Kidney capillary endothelial cell (primary cell): ENCODE measurements at places on chromosomes 6 and 20.

DNA sequence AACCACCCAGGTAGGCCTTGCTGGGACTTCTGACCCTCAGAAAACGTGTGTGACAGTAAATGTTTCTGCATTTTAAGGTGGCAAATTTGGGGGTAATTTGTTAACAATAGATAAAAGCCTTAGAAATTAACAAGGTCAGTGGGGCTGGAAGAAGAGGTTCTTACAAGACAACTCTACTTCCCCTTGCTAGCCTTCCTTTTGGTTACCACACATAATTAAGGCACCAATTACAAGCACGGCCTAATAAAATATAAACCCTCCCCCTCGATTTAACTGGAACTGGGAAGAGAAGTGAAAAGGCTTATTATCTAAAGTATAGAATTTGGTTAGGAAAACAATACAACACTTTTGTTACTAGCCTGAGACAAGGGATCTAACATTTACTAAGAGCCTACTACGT, 38.8 kb downstream of the ELOVL5 start:
- no peak for DNase-seq

DNA sequence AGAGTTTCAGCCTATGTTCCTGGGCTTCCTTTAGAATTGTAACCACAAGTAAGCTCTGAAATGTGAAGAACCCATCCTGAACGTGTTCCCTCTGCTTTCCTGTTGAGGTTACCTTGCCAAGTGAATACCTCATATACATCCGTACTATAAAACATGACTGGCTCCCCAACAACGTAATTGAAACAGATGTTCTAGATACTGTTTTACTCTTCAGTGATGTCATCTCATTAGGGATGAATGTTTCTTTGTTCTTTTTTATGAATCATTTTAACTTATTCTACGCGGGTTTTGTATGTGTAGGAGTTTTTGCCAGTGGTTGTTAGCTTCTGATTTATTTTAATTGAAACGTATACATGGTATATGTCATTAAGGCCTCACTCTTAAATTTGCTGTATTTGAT, 166.8 kb downstream of the SAMD5 start:
- no peak for DNase-seq

GRCh38 chr6:149233056-149233715, 84.3 kb upstream of the TAB2 start:
- peak; percentile 98 for DNase-seq

DNA sequence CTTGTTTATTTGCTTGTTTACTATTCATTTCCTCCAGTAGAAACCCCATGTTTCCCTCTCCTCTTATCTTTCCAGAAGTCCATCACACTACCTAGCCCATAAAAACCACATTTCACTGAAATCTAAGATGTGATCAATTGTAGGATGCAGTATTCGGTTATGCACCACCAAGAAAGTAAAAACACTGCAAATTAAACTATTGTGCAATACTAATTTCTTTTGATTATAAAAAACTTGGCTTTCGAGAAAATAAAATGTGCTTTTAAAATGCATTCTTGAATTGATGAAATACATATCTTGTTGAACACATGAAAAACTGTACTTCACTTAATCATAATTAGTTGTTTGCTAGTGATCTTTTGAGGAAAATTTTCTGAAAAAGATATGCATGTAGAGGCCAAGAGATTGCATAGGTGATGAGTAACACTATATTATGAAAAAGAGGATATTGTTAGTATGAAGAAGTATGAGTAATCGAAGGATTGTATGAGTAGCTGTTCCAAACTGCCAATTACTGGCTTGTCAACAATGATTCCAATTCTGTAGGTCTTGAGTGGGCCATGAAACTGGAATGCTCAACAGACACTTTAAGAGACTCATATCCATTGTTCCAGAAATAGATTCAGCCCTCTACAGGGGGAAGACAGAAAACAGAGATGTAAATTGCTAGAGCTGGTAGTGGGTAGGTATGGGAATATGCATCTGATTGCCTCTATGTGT, 79.7 kb downstream of the RNF217 start:
- peak; percentile 82 for DNase-seq

DNA sequence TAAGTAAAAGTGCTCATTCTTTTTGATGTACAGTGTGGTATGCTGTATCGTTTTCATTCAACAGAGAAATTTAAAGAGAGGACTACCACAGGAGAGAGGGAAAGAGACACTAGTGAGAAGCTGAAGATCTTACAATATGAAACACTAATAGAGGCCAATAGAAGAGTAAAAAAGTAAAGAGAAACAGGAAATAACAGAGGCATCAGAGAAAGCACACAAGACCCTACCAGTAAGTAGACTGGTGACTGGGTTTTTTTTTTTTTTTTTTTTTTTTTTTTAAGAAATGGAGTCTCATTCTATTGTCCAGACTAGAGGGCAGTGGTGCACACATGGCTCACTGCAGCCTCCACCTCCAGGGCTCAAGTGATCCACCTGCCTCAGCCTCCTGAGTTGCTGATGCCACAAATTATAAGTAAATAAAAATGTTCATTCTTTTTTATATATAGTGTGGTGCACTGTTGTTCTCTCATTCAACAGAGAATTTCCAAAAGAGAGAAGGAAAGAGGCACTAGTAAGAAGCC, 18.8 kb downstream of the ELOVL4 start:
- DNase-seq, result no peak

- no peak for DNase-seq
Observed at GRCh38 chr6:10112871-10113549, 301.9 kb downstream of the TFAP2A start.

- no peak for DNase-seq
Observed at GRCh38 chr20:51972056-51972455, 169.7 kb upstream of the SALL4 start.

- no peak for DNase-seq
Observed at GRCh38 chr6:49284180-49284579, 178.9 kb downstream of the MMUT start.

DNA sequence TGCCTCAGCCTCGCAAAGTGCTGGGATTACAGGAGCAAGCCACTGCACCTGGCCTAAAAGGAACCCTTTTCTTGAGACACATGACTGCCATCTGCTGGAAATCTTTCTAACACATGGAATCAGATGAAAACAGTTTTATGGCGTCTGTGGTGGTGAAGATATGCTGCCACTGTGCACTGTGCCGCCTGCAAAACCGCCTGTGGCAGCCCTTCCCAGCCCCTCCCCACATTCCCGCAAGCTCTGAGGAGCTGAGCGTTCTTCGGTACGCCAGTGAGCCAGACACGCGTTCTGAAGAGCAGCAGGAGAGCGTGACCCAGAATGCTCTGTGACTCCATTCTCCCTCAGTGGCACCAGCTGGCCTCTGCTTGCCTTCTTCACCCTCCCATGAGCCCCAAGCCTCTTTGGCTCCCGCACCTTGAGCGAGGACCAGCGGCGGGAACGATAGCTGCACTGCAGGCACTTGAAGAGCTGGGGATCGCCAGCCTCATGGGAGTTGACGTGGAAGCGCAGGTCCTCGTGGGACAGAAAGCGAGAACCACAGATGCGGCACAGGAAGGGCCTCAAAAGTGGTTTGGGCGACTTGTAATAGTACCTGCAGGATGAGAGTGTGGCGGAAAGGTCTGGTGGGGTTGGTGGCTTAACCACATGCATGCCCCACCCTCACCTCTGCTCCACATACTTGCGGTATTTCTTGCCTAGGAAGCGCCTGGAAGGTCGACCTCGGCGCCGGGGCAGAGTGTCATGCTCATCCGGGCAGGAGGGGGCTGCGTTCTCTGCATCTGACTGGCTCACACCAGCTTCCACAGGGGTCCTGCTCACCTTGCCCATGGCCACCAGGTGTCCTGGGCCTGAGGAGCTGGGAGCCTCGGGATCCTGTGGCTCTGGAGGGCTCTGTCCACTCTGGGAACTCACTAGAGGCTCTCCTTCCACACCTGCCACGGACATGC, 8.7 kb downstream of the ZNF335 start:
- no peak for DNase-seq

DNA sequence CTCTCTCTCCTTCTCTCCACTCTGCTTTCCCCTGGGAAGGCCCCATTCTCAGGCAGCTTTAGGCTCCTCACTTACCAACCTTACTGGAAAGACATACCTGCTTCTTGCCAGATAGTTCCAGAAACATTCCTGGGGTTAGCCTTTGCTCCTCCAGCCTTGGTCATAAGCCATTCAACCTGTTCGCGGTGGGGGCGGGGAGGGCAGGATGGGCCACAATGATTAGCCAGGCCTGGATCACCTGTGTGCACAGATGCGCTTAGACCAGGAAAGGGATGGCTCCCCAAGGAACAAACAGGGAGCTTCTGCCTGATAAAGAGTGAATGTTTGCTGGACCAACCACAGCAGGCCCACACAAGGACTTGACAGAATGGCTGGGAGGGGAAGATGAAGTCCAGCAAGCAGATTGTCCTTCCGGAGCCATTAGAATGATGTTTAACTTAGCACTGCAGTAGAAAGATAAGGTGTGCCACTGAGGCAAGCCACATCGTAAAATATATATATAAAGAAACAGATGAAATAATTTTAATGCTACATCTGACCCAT, 57.7 kb upstream of the CDKAL1 start:
- no peak for DNase-seq

GRCh38 chr20:54199721-54200176, 8.1 kb upstream of the PFDN4 start:
- DNase-seq, result peak; percentile 63

- no peak for DNase-seq
Observed at GRCh38 chr20:46963196-46963529, 68.5 kb downstream of the EYA2 start.

- DNase-seq, result no peak
Observed at GRCh38 chr20:4131911-4132310, 116.6 kb upstream of the RNF24 start.

GRCh38 chr20:48139262-48140041, 354.2 kb upstream of the SULF2 start:
- DNase-seq, result no peak

GRCh38 chr6:170130771-170131241, 160.1 kb downstream of the DLL1 start:
- DNase-seq, result no peak

DNA sequence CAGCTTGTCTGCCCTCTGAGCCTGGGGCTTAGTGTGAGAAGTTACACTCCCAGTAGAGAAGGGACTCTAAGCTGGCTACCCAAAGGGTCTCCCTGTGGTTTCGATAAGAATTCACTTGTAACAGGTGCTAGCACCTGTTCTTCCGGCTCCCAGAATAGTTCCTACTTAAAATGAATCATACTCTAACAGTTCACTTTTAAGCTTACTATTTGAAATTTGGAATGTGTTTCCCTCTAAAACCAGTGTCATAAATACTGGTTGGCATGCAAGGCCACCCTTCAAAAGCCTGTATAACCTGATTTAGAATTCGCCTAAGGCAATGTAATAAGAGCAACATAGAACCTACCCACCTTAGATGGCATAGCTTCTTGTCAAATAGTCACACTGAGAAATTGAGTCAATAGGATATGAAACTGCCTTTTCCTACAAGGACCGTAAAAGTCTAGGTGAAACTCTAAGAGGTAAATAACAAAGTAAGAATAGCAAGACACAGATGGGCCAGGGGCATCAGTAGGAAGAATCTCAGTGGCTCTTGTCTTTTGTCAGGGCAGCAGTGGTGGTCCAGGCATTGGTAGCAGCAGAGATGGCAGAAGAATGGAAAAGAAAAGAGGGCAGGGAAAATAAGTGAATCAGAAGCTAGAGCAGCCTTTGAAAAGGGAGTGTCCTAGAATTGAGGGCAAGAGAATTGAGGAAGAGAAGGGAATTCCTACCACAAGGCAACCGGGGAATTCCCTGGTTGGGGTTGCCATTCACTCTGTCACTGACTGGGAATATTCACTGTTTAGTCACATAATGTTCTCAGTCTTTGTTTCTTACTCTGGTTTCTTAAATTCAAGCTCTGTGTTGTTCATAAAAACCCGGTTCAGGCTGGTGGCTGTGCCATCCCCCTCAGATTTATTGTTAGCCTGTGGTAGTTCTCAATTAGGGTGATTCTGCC, 91.5 kb downstream of the HIVEP2 start:
- DNase-seq, result no peak
